ENCODE measurements at places on chromosomes 16 and 17.

- DNase-seq: no peak
- no peak overlapping the region for H3K4me3 ChIP-seq
- H3K27ac ChIP-seq: no peak overlapping the region
- H3K27me3 ChIP-seq: no peaks in the 10 kb centered on the region
- no peaks in the 10 kb centered on the region for H3K36me3 ChIP-seq
Measured at GRCh38 chr17:32123782-32124181, 18.5 kb upstream of the RHOT1 start.

GRCh38 chr17:56715613-56716357 is 117.9 kb downstream of the C17orf67 start:
- peak; percentile 87 for DNase-seq
- H3K27ac ChIP-seq: no peak overlapping the region
- peaks cover 28% of the 10 kb centered on the region for H3K4me1 ChIP-seq

- H3K27ac ChIP-seq: peak overlapping the region; percentile 86
- H3K36me3 ChIP-seq: peaks cover 15% of the 10 kb centered on the region
- no peaks in the 10 kb centered on the region for H3K27me3 ChIP-seq
- no peaks in the 10 kb centered on the region for H3K4me1 ChIP-seq
- DNase-seq: no peak
Measured at GRCh38 chr17:17079761-17080160, 37.5 kb downstream of the MPRIP start.

DNA sequence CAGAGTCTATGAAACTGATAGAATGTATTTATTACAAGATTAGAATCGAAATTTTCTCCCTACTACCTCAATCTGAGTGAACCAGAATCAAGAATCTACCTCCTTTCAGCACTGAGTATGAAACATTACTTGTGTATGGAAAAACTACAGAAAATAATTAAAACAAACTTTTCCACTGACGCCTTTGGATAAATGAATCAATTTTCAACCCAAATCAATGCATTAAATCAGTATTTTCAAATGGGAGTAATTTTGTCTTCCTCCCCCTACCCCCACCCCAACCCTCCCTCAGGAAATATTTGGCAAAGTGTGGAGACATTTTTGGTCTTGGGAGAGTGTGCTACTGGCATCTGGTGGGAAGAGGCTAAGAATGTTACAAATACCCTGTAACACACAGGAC is 7.8 kb upstream of the ABCA10 start:
- no peaks in the 10 kb centered on the region for H3K27me3 ChIP-seq
- no peak for DNase-seq
- H3K27ac ChIP-seq: no peak overlapping the region
- no peak overlapping the region for H3K4me3 ChIP-seq
- H3K36me3 ChIP-seq: no peaks in the 10 kb centered on the region

DNA sequence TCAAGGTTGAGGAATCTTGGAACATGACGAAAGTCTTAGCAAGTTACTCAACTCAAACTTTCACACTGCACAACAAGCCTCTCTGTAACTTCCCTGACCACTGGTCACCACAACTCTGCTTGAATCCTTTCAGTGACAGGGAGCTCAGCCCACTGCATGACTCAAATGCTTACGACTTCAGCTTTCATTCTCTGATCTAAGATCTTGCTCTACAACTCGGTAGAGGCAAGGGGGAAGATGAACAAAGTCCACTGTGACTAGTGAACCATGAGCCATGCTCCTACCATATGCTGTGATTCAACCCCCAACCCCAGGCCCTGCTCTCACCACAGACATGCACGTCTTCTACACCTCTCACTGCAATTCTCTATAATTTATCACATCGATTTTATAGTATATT is 160.9 kb downstream of the SLC39A11 start:
- no peaks in the 10 kb centered on the region for H3K36me3 ChIP-seq
- no peak for DNase-seq
- H3K4me3 ChIP-seq: no peak overlapping the region
- H3K27me3 ChIP-seq: no peaks in the 10 kb centered on the region
- H3K27ac ChIP-seq: no peak overlapping the region

DNA sequence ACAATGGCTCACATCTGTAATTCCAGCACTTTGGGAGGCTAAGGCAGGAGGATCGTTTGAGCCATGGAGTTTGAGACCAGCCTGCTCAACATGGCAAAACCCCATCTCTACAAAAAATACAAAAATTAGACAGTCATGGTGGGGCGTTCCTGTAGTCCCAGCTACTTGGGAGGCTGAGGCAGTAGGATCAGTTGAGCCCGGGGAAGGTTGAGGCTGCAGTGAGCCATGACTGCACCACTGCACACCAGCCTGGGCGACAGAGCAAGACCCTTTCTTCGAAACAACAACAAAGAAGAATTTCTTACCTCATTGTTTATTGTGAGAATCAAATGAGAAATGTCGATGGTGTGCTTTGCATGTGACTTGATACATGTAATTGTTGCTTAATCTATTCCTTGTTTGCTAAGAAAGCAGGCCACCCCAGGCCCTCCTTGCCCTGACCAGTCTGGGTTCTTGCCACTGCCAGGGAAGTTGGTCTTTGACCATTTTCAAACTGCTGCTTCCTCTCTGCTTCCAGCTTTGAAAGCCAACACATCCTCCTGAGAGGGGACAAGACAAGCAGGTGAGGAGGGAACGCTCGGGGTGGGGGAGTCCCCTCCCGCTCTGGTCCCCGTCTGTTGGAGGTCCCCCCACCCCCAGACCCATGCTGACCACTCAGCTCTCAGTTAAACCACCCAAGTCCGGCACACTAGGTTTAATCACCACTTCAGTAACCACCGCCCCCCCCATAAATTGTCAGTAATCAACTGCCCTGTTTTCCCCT is 47.3 kb upstream of the CPNE2 start:
- H3K27me3 ChIP-seq: no peaks in the 10 kb centered on the region
- DNase-seq: no peak
- H3K4me1 ChIP-seq: peaks cover 18% of the 10 kb centered on the region

- no peak overlapping the region for H3K4me3 ChIP-seq
- DNase-seq: peak; percentile 86
- H3K27me3 ChIP-seq: no peaks in the 10 kb centered on the region
- H3K27ac ChIP-seq: no peak overlapping the region
- peaks cover 18% of the 10 kb centered on the region for H3K4me1 ChIP-seq
Measured at GRCh38 chr17:40035162-40035559, 19.0 kb downstream of the MED24 start.

GRCh38 chr16:56344518-56345405 is 80.6 kb downstream of the AMFR start:
- H3K27ac ChIP-seq: no peak overlapping the region
- no peaks in the 10 kb centered on the region for H3K27me3 ChIP-seq

GRCh38 chr17:2101448-2102257 is 46.8 kb downstream of the HIC1 start:
- H3K27me3 ChIP-seq: no peaks in the 10 kb centered on the region
- H3K36me3 ChIP-seq: no peaks in the 10 kb centered on the region
- H3K4me3 ChIP-seq: no peak overlapping the region

DNA sequence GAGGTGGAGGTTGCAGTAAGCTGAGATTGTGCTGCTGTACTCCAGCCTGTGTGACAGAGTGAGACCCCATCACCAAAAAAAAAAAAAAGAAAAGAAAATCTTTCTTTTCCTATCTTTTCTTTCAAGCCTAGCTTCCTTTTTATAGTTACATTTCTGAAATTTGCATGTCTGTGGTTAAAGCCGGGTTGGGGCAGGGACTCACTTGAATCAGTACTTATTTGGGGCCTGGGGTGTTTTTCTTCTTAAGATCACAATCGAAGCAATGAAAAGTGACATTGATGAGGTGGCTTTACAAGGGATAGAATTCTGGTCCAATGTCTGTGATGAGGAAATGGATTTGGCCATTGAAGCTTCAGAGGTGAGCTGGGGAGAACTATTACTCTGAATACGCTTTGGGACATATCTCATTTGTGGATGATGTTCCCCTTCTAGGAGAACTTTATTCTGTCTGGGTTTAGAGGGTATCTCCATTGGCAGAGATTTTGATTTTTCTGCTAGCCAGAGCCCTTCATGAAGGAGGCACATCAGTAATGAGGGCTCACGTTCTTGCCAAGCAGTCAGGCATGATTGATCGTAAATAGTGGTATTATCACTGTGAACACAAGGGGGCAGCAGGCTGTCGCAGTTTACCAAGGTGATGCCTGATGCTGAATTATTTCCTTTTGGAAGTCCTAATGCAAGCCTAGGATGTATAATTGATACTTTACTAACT is 14.3 kb downstream of the KPNB1 start:
- H3K27ac ChIP-seq: peak overlapping the region; percentile 95
- H3K4me3 ChIP-seq: no peak overlapping the region
- H3K4me1 ChIP-seq: peaks cover 15% of the 10 kb centered on the region
- no peaks in the 10 kb centered on the region for H3K27me3 ChIP-seq
- DNase-seq: peak; percentile 62
- peaks cover 78% of the 10 kb centered on the region for H3K36me3 ChIP-seq

DNA sequence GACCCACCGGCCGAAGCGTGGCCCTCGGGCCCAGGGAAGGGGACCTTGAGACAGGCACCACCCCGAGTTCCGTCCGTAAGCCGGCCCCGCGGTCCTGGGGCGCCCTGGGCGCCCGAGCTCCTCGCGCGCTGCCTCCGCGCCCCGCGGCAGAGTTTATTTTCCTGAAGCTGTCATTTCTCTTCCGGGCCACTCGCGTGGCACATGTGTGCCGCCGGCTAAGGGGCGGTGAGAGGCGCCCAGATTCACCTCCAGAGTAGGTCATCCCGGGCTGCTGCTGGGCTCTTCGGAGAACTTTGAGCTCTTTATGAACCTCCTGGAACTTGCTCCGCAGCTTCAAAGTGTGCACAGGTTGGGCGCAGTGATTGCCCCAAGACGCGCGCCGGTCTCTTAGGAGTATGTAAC is 489 bp downstream of the ZC3H18 start:
- peaks cover 13% of the 10 kb centered on the region for H3K36me3 ChIP-seq
- H3K27me3 ChIP-seq: no peaks in the 10 kb centered on the region
- H3K4me3 ChIP-seq: peak overlapping the region; percentile 88
- peaks cover 15% of the 10 kb centered on the region for H3K4me1 ChIP-seq
- H3K27ac ChIP-seq: peak overlapping the region; percentile 32
- DNase-seq: no peak

All from WTC11 (cell line).